Natural killer cell treated with Interleukin-12 subunit alpha and Interleukin-12 subunit beta and Interleukin-15 and Interleukin-18, amount 100 ng/mL, for 72 hours (primary cell): ENCODE measurements at places on chromosomes 7 and 10. TPM values are rescaled to one million over a fixed set of nuclear protein-coding genes. Genes with fewer than 3 reads are reported as not detected.

DNA sequence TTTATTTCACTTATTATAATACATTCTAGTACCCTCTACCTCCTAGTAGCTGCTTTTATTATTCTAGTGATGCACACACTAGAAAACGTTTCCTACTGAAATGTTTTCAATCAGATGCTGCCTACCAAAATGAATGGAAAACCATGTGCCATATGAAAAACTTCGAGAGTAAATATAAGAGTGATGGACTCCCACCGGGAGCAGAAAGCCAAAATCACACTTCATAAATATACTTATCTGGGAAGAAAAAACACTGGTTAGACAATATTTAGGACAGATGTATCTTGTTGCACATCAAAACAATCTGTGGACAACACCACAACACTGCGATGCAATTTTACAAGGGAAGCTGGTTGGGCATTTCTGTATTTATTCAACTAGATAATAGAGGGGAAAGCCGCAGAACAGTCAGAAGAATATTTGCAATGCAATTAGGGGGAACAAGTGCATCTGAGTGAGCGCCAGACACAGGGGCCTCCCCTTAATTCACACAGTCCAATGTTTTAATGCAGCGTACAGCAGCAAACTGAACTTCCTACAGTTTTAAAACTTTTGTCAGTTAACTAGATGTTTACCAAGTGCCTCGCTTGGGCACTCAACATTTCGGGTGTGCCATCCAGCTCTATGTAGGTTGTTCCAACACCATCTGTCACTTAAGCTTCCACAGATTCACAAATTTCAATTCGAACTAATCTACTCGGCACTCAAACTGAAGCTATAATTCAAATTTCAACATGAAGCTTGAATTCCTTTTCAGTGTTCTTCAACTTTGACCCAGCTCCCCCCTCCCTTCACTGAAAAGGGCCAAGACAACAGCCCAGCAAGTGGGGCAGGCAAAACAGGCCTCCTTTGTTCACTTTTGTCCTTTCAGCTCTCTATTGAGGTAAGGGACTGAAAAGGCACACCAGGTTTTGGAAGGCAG, 7.4 kb downstream of the NRCAM start:
- no peaks in the 10 kb centered on the region for H3K4me1 ChIP-seq
- no peak overlapping the region for H3K27ac ChIP-seq
- no peaks in the 10 kb centered on the region for H3K36me3 ChIP-seq

GRCh38 chr7:10632712-10633111, 341.0 kb upstream of the PHF14 start:
- H3K36me3 ChIP-seq = peaks cover 13% of the 10 kb centered on the region
- DNase-seq = no peak
- H3K4me3 ChIP-seq = no peak overlapping the region
- H3K27ac ChIP-seq = no peak overlapping the region
- peaks cover 5% of the 10 kb centered on the region for H3K4me1 ChIP-seq

DNA sequence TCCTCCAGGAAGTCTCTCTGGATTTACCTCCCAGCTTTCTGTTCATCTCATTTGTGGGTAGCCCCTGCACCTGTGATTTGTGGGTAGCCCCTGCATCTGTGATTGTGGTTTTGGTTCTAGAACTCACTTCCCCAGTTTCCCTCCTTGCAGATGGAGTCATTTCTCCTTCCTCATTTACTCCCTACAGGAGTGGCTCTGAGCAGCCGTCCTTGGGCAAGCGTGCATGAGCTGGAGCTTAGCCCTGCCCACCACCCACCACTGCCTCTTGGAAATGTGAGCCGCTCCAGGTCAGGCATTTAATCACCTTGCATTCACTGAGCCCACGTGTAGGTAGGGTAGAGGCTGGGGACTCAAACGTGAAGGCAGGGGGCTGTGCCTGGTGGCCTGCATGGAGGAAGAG, 8.2 kb downstream of the COL26A1 start:
- no peaks in the 10 kb centered on the region for H3K36me3 ChIP-seq
- no peak for DNase-seq
- peaks cover 16% of the 10 kb centered on the region for H3K27me3 ChIP-seq
- H3K4me3 ChIP-seq = no peak overlapping the region

- H3K27me3 ChIP-seq = peaks cover 22% of the 10 kb centered on the region
- no peak overlapping the region for H3K27ac ChIP-seq
- no peak overlapping the region for H3K4me3 ChIP-seq
These were observed 67.7 kb downstream of the GPAM start for GRCh38 chr10:112115781-112116385.

DNA sequence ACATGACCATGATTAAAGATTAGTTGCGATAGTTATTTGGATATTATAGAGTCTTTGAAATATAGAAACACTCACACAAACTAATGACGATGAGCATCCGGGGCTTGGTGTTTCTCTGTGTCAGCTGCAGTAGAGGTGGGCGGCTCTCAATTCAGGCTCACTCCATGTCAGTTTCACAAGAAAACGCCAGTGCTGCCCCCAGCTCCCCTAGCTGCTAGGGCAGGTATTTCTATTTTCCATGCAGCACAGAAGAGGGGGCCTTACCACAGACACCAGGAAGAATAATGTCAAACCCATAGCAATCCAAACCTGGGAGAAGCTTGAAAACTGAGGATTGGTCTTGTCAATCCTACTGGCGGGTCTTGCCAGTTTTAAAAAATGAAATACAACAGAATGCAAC, 197.1 kb downstream of the PHTF2 start:
- H3K27ac ChIP-seq = no peak overlapping the region
- H3K27me3 ChIP-seq = peaks cover 11% of the 10 kb centered on the region
- no peaks in the 10 kb centered on the region for H3K36me3 ChIP-seq
- no peak for DNase-seq

The PDZD7 gene
- total RNA-seq = 0.17 TPM
